Fibroblast of skin of left biceps (primary cell): ENCODE measurements at places on chromosomes 12 and 14.

DNA sequence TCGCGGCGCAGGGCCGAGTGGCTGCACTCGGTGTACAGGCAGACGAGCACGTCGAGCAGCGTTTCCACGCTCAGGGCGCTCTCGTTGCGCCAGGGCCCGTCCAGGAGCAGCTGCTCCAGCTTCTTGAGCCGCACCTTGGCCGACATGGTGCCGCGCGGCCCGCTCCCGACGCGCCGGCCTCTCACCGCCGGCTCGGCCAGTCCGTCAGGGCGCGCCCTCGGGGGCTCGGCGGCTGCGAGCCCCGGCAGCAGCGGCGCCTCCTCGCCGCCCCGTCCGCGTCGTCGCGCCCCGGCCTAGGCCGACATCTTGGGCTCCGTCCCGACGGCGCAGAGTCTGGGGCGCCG, 349 bp downstream of the CDC42BPB start:
- DNase-seq: no peak

DNA sequence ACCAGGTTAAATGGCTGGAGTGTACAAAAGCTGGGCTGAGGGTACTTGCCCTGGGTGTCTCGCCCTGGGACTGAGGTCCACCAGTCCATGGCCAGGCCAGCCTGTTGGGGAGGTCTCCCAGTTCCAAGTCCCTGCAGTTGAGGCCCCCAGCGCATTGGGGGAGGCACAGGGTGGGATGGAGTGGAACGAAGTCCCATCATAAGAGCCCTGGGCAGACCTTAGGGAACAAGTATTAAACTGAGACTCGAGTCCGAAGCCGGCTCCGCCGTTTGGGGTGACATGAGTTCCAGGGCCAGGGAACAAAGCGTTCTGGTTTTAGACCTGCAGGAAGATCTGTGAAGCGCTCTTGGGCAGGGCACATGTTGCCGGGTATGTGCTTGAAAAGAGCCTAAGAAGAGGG, 84.7 kb downstream of the ALG10 start:
- no peak for DNase-seq

DNA sequence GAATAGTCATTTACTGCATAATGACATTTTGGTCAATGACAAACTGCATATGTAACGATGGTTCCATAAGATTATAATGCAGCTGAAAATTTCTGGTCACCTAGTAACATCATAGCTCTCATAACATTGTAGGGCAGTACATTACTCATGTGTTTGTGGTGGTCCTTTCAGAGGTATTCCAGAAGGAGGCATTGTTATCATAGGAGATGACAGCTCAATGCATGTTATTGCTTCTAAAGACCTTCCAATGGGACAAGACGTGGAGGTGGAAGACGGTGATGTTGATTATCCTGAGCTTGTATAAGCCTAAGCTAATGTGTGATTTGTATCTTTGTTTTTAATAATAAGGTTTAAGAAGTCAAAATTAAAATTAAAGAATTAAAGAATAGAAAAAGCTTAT, 43.8 kb upstream of the TSPAN11 start:
- no peak for DNase-seq

GRCh38 chr14:74263181-74263580, 23.9 kb downstream of the VSX2 start:
- no peak for DNase-seq

DNA sequence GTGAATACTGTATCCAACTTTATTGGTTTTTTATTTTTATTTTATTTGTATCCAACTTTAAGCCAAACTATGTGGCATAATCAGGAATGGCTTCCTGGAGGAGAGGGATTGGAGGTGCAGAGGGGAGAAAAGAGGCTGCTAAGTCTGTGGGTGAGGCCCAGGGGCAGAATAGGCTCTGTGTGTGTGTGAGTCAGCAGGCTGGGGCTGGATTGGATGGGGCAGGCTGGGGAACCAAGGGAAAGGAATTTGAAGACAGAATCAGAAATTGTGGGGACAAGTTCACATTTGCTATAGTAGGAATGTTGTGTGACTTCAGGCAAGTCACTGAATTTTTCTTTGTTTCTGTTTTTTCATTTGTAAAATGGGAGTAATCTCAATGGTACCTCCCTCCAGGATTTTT, 12.8 kb upstream of the RILPL1 start:
- no peak for DNase-seq

DNA sequence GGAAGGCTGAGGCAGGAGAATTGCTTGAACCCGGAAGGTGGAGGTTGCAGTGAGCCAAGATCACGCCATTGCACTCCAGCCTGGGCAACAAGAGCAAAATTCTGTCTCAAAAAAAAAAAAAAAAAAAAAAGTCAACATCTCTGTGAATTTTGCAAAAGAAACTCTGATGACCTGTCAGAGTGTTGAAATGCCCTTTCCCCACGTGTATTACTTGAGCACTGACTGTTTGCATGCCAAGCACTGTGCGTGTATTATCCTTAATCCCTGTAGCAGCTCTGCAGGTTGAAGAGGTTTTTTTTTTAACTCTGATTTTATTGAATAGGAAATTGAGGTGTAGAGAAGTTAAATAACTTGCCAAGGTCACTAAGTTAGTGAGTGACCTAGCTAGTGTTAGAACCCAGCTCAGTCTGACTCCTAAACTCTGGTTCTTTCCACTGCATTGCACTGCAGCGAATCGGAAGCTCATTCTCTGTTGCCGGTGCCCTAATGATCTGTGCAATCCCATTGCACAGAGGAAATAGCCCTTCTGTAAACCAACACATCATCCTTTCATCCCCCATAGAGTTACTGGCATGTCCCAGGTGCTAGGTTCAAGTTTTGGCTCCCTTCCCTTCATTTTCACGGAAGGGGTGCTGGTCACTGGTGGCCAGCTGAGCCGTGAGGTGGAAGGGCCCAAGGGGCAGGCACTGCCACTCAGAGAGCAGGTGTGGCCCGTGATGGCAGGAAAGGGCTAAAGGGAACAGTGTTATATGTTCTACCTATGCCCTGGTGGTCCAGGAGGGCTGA, 122.3 kb downstream of the EML1 start:
- DNase-seq: no peak

DNA sequence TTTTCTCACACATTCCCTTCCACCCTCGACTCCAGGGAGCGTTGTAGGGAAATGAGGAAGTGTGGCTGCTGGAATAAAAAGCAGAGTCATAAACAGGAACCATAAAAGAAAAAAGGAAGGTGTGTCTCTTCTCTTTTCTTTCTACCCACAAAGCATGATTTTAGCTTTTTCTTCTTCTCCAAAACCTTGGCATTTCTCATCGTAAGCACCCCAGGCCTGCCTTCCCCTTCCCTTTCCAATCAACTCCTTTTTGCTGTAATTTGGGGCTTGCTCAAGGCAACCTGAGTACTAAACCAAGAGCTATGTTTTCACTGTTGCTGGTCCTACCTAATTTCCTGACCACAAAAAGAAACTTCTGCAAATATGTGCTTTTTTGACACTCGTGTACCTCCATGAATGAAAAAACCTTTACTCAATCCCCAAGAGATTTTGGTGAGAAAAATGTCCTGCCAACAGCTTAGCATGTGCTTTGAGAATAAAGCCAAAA, 9.2 kb downstream of the PLBD1 start:
- DNase-seq: no peak

- peak; percentile 13 for DNase-seq
Observed at GRCh38 chr12:117236456-117237001, 46.3 kb upstream of the FBXO21 start.
